ENCODE measurements at places on chromosomes 2 and 18.

DNA sequence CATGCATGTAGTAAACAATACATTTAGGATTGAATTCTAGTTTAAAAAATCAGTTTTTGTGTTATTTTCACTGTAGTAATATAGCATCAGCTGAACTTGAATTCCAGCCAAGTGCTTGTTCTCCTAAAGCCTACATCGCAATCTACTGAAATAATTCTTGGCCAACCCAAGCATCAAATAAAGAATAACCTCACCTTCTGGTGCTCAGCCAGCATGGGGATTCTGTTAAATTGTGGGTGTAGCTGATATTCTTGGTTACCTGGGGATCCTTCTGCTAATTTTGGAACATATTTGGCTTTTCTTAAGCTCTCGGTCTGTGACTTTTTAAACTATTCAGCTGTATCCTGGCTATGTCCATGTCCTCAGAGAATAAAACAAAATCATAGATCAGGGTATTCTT lies 248.8 kb downstream of the NRXN1 start:
- DNase-seq = no peak

DNA sequence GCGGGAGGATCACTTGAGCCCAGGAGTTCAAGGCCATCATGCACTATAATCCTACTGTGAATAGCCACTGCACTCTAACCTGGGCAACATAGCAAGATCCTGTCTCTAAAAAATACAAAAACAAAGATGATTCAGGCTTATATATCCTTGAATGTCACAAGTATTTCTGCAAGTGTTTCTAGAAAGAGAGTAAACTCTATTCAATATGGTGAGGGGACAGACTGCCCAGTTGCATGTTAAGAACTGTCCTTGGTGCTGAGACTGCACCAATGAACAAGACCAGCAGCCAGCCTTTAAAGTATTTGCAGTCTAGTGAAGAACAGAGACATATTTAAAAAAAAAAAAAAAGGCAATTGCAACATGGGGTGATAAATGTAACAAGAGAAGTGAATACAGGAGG lies 16.4 kb downstream of the MAP3K19 start:
- no peak for DNase-seq

GRCh38 chr2:127585270-127585807 lies 49.9 kb downstream of the MYO7B start:
- no peak for DNase-seq

DNA sequence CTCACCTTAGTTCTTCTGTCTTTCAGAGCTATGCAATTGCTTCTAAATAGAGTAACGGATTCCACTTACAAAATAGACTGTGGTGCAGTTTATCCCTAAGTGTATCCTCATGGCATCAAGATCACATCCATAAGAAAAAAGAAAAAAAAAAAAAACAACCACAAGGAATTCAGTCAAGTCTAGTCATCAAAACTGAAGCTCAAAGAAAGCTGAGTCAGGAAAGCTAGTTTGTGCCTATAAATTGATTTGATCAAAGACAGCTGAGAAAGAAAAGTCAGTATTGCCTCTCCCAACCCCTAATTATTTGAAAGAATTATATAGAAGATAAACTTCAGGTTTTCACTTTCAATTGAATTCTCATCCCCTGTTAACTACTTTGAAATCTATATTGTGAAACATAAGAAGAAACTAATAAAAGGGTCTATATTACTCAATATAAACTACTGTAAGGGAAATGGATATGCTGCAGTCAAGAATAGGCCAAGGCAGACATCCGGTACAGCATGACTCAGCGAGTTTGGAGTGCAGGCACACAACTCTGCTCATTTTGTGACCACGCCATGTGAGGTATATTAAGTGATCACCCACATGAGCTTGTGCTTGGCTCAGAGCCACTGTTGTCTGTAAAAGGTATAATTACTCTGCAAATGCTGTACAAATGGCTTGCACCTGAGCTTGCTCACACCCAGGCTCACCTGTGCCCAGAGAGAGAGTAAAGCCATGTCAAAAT lies 568.1 kb upstream of the CRIM1 start:
- DNase-seq = no peak

- DNase-seq = no peak
Observed at GRCh38 chr2:71798266-71799012, 345.1 kb downstream of the DYSF start.

DNA sequence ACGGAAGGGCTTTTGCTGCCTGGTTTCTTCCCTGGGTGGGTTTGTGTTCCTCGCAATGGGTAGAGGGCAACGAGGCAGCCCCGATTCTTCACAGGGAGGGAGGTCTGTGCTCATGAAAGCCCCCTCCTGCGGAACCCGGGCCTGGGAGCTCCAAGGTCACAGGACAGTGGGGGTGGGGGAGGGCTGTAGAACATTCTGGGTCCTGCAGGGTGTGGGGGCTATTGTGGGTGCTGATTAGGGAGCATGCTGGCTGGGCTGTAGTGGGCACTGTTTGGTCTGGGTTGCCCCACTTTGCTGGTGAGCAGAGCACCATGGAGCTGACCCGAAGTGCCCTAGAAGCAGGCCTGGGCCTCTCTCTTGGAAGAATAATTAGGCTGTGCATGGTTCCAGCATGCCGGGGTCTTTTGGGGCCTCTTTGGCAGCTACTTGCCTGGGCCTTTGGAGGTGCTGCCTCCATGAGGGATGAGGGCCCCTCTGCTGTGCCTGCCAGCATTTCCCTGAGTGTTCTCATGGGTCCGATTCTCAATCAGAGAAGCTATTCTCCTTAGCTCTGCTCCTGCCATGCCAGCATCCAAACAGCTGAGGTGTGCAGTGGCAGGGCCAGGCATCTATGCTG lies 232.2 kb upstream of the HS6ST1 start:
- DNase-seq = no peak

- no peak for DNase-seq
Observed at GRCh38 chr2:42504364-42505230, 10.8 kb upstream of the KCNG3 start.

- DNase-seq = no peak
Observed at GRCh38 chr2:196101325-196101991, 32.8 kb upstream of the DNAH7 start.

DNA sequence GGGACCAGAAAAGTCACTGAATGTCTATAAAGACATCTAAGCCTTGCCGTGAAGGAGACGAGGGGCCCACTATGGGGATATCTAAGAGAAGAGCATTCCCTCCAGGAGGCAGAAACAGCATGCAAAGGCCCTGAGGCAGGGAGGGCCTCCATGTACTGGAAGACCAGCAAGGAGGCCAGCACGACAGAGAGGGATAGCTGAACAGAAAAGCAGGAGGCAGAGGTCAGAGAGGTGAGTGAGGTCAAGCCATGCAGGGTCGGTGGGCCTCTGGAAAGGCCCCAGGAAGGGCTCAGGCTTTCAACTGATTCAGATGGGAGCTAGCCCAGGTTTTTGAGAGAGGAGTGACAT lies 5.7 kb downstream of the TRABD2A start:
- no peak for DNase-seq

DNA sequence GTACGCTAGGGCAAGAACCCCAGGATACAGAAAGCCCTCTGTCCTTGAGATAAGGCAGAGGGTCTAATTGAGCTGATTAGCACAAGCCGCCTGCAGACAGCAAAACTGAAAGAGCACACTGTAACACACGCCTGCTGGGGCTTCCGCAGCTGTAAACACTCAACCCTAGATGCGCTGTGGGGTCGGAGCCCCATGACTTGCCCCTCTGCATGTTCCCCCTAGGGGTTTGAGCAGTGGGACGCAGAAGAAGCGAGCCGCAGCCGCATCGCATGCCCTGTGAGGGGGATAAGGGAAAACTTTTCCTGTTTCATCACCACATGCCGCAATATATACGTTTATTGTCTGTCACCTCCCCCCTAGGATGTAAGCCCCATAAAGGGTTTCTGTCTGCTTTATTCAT lies 384.6 kb downstream of the PLCL1 start:
- DNase-seq = no peak

GRCh38 chr2:7994397-7994951 lies 687.4 kb upstream of the ID2 start:
- DNase-seq = no peak

- DNase-seq = no peak
Observed at GRCh38 chr2:200703127-200703925, 108.4 kb upstream of the BZW1 start.

DNA sequence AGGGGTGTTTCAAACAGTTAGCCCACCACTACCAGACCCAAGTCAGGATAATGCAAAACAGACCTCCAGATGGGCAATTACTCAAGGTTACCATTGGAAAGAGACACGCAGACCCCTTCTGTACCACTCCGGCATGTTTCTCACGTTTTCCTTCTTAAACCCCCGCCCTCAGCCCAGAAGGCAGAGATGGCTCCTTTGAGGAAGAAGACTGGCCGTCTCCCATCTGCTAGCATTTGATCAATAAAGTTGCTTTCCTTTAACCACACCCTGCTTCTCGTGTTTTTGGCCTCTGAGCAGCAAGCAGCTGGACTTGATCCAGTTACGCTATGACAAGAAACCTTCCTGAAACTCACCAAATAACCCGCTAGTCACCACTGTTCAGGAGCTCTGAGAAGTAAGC lies 1012.4 kb upstream of the GYPC start:
- DNase-seq = no peak

DNA sequence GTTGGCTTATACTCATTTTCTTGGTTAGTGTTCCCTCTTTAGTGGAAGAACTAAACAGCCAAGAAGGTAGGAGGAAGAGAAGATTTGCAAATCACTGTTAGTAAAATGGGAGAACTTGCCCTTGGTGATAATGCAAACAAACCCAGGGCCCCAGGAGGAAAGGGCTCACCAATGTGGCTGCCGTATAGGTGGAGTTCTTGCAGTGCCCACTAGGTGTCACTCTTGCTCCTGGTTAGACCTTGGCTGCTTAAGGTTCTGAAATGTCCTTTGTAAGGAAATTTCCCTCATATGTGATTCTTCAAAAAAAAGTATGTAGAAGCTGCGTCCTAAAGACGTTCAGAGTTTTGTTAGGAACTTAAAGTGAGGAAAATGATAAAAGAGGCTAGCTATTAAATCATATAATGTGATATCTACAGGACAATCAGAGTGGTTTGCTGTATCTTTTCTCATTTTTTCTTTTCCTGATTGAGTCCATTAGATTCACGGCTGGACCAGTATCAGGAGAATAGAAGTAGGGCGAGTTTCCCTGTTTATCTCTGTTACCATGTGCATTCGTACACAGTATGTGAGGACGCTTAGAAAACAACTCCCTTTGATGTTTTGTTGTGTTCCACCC lies 48.6 kb downstream of the RPIA start:
- DNase-seq = peak; percentile 60

DNA sequence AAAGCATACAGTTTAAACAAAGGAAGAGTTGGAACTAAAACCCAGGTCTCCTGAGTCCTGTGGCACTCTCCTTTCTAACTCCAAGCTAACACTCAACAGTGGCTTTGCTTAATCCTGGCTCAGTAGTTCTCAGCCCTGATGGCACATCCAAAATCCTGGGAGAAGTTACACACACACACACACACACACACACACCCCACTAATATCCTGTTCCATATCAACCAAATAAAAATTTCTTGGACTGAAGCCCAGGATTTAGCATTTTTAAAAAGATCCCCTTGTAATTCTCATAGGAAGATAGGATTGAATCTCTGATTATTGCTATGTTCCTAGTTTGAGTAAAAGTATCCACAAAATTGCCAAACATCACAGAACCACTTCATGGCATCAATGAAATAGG lies 136.1 kb upstream of the RIOK3 start:
- no peak for DNase-seq

DNA sequence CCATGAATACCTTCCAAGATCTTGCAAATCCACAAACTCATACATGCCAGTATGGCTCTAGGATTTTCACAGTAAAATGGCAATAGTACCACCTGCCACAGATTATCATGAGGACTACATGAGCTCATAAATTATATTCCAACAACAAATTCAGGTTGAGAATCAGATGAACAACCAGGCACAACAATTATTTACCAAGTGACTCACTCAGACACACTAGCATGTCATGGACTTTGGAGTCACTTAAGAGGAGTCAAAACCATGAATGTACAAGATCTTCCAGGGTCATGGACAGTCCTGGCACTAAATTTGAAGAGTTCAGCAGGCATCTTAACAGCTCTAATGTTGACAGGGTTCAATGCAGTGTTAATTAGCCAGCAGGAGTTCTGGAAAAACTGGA lies 34.4 kb upstream of the BZW1 start:
- DNase-seq = no peak

GRCh38 chr18:9835825-9836224 lies 49.9 kb upstream of the TXNDC2 start:
- DNase-seq = no peak

DNA sequence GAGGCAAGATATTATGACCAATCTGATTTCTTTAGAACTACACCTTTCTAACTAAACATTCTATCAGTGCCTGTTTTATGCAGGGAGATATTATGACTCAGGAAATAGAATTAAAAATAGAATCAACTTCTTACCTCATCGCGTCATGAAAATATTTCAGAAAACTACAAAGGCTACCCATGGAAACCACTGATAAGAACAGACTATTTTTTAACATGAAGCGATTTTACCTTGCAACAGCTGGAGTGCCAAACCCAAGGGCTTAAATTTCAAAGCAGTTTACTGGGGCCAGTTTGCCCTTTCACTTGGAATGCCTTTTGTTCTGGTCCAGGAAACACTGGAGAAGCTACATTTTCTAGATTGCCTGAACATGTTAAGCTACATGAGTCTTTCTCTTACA lies 304.8 kb upstream of the CCDC68 start:
- DNase-seq = no peak

DNA sequence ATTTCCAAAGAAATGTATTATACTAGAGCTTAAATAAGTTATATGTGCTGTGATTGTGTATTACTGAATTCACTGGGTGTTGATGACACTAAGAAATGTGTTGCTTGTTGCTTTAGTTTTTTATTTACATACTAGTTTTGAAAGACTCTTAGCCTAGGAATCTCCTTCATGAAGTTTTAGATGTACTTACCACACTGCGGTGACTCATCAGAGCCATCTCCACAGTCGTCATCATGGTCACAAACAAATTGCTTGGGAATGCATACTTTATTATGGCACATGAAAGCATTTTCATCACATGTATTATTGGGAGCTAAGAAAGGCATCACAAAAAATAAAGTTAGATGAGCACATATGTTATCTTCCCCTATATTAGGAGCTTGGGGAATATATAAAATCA lies 1624.2 kb downstream of the LRP1B start:
- DNase-seq = no peak

DNA sequence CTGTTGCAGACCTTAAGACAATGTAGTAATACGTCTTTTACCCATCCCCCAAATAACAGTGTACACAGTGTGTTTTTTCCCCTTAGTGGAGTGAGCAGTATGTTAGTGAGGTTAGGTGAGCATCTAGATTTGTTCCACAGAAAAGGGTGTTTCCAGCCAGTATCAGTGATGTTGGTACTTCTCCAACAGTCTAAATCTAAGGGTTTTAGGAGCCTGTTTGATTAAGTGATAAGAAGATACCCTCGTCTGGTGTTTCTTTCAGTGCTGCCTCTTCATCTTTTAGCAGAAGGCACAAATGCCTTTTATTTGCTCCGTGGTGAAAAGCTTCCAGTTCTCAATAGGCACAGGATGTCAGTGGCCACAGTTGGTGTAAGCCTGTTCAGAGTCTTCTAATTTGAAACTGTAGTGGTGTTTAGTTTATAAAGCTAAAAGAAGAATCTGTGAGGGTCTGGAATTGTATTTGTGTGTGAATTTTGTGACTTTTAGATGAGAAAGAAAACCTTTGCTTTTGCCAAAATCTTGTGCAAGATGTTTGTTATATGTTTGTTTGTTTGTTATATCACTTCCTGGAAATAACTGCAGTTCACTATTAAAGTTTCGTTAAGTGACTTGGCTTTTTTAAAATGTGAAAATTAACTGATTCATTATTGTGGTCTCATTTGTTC lies 71.2 kb downstream of the MAP4K4 start:
- no peak for DNase-seq

All from effector memory CD8-positive, alpha-beta T cell (primary cell).